Mesothelial cell of epicardium (in vitro differentiated cells): ENCODE measurements at places on chromosomes 4 and X.

- no peaks in the 10 kb centered on the region for H3K27me3 ChIP-seq
- H3K27ac ChIP-seq: no peak overlapping the region
These were observed 67.5 kb downstream of the RBM47 start for GRCh38 chr4:40562208-40562607.

DNA sequence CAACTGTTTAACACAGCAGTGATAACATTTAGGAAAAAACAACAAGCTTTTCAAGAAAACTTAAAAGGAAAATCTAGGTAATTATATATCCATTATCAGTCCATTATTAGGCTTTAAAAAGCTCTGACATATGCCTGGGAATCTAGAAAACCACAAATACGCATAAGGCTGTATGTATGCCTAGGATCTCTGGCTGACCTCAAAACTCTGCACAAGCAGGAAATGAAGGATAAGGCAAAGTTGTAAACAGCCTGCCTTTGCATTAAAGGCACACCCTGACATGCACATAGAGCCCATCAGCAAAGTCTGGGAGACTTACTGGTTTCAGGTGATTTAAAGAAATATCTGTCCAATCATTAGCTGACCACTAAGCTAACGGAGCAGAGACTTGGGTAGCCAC is 14.0 kb downstream of the TIMP1 start:
- H3K27me3 ChIP-seq: no peaks in the 10 kb centered on the region
- DNase-seq: no peak
- no peak overlapping the region for H3K27ac ChIP-seq
- H3K36me3 ChIP-seq: peaks cover 2% of the 10 kb centered on the region
- no peaks in the 10 kb centered on the region for H3K4me1 ChIP-seq
- no peak overlapping the region for H3K4me3 ChIP-seq

DNA sequence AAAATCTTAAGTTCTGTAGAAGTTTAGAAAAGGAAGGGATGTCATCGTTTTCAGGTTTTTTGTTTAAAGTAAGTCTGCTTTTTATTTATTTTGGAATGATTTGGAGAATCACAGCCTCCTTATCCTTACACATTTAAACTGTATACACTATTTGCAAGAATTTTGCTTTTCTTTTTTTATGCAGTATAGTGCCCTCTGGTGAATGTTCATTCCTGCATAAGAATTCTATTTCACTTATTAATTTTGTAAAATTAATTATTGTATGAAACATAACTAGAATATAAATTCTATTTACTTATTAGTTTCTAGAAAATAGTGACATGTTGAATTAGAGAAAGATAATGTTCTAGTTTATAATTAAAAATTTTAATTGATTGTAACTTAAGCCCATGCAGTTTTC is 44.6 kb downstream of the DACH2 start:
- H3K4me3 ChIP-seq: no peak overlapping the region
- H3K27ac ChIP-seq: no peak overlapping the region
- no peaks in the 10 kb centered on the region for H3K4me1 ChIP-seq
- no peaks in the 10 kb centered on the region for H3K27me3 ChIP-seq
- no peak for DNase-seq
- peaks cover 37% of the 10 kb centered on the region for H3K36me3 ChIP-seq

DNA sequence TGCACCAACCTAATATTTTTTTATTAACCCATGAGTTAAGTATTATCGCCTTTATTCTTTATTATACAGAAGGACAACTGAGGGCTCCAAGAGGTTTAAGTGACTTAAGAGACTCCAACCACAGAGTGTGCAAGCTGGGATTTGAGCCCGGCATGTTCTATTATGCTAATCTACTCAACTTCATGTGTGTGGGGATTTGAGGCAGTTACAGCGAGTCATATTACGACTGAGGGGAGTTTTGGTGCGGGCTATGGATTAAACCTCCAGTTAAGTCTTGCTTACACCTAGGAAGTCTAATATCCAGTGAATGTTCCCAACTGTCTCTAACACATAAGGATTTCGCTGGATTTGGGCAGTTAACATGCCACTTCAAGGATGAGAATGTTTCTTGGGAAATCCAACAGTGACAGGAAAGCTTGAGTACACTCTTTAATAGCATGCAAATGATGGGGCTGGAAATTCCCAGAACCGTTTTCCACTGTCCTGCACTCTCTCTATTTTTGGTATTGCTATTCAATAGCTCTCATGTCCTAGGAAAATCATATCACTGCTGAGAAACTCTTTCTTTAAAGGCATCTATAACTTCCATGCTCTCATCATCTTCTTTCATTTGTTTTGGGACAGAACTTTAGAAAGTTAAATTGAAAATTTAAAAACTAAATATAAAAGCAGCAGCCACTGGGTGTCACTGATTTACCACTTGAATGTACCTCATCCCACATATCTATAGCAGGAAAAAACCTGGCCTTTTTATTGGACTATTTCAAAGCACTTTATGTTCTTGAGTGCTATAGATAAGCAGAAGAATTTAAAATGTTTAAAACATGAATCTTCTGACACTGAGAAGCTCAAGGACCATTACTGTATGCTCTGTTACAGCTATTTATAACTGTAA is 165.1 kb upstream of the TTC29 start:
- H3K27ac ChIP-seq: peak overlapping the region; percentile 42
- H3K4me1 ChIP-seq: peaks cover 4% of the 10 kb centered on the region
- peaks cover 19% of the 10 kb centered on the region for H3K36me3 ChIP-seq
- H3K4me3 ChIP-seq: no peak overlapping the region

GRCh38 chr4:152408514-152409327 is 127.2 kb downstream of the FBXW7 start:
- no peak overlapping the region for H3K27ac ChIP-seq
- H3K36me3 ChIP-seq: peaks cover 4% of the 10 kb centered on the region
- DNase-seq: no peak
- H3K4me3 ChIP-seq: no peak overlapping the region

- no peaks in the 10 kb centered on the region for H3K27me3 ChIP-seq
- H3K27ac ChIP-seq: peak overlapping the region; percentile 1
- no peak for DNase-seq
- H3K36me3 ChIP-seq: no peaks in the 10 kb centered on the region
- H3K4me3 ChIP-seq: no peak overlapping the region
- H3K4me1 ChIP-seq: peaks cover 22% of the 10 kb centered on the region
These were observed 10.6 kb downstream of the ABCG2 start for GRCh38 chr4:88147799-88148217.

GRCh38 chr4:25290490-25291067 is 22.0 kb upstream of the ZCCHC4 start:
- H3K4me1 ChIP-seq: no peaks in the 10 kb centered on the region
- H3K36me3 ChIP-seq: peaks cover 4% of the 10 kb centered on the region
- H3K4me3 ChIP-seq: no peak overlapping the region
- no peak for DNase-seq
- H3K27me3 ChIP-seq: no peaks in the 10 kb centered on the region
- no peak overlapping the region for H3K27ac ChIP-seq

GRCh38 chr4:24559889-24560288 is 24.5 kb downstream of the DHX15 start:
- H3K27me3 ChIP-seq: no peaks in the 10 kb centered on the region
- no peak overlapping the region for H3K4me3 ChIP-seq
- peaks cover 27% of the 10 kb centered on the region for H3K4me1 ChIP-seq
- H3K36me3 ChIP-seq: peaks cover 25% of the 10 kb centered on the region
- H3K27ac ChIP-seq: no peak overlapping the region

DNA sequence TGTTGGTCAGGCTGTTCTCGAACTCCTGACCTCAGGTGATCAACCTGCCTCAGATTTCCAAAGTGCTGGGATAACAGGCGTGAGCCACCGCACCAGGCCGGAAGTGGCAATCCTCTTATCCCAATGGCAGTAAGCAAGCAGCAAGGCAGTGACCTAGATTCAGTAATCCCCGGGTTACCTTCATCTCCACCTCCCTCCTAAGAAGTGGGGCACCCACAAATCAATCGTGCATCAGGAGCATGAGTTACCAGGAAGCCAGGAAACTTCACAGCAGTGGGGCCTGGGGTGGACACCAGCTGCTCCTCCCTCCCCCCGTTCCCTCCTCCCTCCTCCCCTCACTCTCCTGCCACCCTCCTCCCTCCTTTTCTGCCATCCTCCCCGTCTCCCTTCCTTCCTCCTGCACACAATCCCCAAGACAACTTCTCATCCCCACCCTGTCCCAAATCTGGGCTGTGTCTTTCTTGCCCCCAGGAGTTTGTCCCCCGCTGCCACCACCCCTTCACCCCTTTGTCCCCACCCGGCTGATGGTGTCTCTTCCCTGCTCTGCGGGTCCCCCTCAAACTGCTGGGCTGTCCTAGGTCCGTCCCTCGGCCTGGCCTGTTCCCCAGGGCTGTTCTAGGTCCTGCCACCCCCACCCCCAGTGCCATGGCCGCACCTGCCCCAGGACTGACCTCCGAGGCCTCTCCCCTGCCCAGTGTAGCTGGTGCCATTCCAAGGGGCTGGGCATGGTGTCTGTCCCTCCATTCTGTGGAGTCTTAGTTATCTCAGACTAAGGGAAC is 2.2 kb downstream of the PDE6B start:
- H3K27ac ChIP-seq: no peak overlapping the region
- H3K27me3 ChIP-seq: peaks cover 2% of the 10 kb centered on the region
- H3K36me3 ChIP-seq: no peaks in the 10 kb centered on the region
- DNase-seq: no peak

DNA sequence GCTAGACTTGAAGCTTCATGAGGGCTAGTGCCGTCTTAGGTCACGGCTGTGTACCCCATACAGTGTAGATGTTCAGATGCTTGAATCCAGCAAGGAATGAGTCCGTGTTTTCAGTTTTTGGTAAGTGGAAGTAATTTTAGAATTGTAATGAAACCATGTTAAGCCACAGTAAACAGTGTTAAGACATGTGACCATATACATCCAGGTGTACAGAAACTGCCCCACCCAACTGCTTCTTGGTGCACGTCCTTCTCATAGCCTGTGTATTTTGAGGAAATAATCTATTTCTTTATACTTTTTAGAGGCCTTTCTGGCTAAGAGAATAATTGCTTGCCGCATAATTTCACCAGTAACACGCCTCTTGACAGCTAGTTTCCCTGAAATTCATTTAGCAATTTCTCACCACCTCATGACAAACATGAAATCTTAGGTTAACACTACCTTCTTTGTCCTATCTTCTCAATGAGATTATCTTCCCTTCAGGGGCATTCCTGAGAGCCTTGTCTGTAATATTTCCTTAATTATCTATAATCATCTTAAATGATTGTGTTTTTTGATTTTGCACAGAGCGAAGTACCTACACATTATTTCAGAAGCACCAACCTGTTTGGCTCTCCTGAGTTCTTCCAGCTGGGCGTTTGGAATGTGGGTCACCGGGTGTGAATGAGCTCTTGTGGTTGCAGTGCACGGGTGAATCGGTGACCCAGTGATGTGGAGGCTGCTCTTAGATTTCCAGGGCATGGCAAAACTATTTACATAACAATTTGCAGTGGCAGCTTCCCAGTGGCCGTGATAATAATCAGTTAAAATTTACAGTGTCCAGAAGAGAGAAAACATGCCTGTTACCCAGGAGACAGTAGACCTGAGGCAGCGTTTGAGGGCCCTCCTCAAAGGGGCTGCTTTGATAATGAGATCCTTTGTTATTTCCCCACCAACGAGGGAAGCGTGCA is 50.2 kb upstream of the TADA2B start:
- H3K27ac ChIP-seq: peak overlapping the region; percentile 89
- no peaks in the 10 kb centered on the region for H3K27me3 ChIP-seq
- peaks cover 17% of the 10 kb centered on the region for H3K36me3 ChIP-seq
- no peak overlapping the region for H3K4me3 ChIP-seq
- no peak for DNase-seq

GRCh38 chrX:19924285-19924684 is 36.9 kb upstream of the SH3KBP1 start:
- no peak overlapping the region for H3K27ac ChIP-seq
- H3K36me3 ChIP-seq: peaks cover 27% of the 10 kb centered on the region
- H3K27me3 ChIP-seq: no peaks in the 10 kb centered on the region
- DNase-seq: no peak
- no peaks in the 10 kb centered on the region for H3K4me1 ChIP-seq

DNA sequence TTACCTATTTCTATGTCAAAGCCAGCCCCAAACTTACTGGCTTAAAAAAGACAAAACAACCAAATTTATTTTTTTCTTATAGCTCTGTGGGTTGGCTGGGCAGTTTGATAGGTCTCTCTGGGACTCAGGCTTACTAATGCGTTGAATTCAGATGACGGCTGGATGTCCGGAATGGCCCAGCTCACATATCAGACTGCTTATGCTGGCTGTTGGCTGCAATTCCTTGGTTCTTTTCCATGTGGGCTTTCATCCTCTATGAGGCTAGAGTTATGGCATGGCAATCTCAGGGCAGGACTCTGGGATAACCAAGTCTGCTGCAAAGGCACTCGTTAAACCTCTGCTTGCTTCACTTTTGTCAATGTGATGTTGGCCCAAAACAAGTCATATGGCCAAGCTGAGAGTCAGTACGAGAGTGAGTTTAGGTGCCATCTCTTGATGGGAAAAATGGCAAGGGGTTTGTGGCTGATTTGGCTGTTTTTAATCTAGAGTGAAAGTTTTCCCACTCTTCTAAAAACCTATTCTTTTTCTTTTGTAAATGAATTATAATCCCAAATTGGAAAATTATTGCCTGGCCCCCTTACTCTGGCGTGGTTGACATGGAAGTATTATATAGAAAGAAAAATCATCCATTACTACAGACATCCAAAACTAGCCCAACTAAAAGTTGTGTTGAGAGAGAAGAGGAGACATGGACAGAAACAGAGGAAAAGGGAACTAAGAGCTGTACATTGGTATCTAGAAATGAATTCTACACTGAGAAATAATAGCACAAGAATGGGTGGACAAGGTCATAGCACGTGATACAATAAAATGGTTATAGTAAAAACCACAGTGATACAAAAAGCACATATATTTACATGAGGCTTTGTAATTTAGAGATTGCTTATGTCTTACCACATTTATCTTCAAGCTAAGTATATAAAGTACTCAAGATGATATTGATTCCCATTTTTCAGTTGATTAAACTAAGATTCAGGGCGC is 6.6 kb downstream of the PRIMPOL start:
- no peak overlapping the region for H3K27ac ChIP-seq
- peaks cover 12% of the 10 kb centered on the region for H3K36me3 ChIP-seq
- no peak overlapping the region for H3K4me3 ChIP-seq

- H3K4me3 ChIP-seq: no peak overlapping the region
- DNase-seq: no peak
- no peaks in the 10 kb centered on the region for H3K27me3 ChIP-seq
- H3K4me1 ChIP-seq: peaks cover 15% of the 10 kb centered on the region
These were observed 21.3 kb downstream of the TXLNG start for GRCh38 chrX:16807548-16807947.

- H3K27me3 ChIP-seq: no peaks in the 10 kb centered on the region
- peaks cover 29% of the 10 kb centered on the region for H3K4me1 ChIP-seq
- H3K27ac ChIP-seq: peak overlapping the region; percentile 68
- H3K4me3 ChIP-seq: no peak overlapping the region
- H3K36me3 ChIP-seq: no peaks in the 10 kb centered on the region
- no peak for DNase-seq
These were observed 190.6 kb downstream of the GC start for GRCh38 chr4:71593311-71593710.

DNA sequence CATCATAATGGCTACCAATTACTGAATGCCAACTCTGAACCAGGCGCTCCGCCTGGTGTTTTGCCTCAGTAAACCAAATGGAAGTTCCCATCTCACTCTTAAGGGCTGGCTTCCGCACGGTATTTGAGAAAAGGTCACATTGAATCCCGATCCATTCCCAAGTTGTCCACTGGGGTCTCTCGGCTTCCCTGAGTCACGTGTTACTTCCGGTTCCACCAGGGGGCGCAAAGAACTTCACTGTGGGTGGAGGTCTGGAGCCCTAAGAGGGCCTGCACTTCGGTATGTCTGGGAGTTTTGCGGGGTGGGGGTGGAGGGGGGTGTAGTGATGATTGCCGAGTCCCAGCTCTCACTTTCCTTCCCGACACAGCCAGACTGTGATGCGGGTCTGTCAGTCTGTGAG is 13.4 kb upstream of the NHS start:
- no peak overlapping the region for H3K4me3 ChIP-seq
- no peaks in the 10 kb centered on the region for H3K36me3 ChIP-seq
- no peak for DNase-seq
- peaks cover 7% of the 10 kb centered on the region for H3K4me1 ChIP-seq
